ENCODE measurements at places on chromosomes 1 and 21. TPM values are rescaled to one million over a fixed set of nuclear protein-coding genes. Genes with fewer than 3 reads are reported as not detected.

DNA sequence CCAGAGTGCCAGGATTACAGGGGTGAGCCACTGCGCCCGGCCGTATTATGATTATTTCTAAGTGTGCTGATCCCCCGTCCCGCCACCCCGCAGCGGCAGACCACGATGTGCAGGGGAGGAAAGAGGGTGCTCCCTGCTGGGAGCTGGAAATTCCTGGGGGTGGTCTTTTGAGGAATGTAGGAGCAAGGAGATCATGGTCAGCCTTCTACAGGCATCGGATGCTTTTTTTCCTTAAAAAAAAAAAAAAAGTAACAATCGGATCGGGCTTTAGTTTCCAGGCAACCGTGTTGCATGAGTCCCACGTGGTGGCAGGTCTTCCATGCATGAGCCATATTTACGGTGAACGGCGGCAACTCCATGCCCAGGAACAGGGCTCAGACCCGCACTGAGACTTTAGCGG is 74.2 kb upstream of the COX20 start:
- DNase-seq, result peak; percentile 27

- DNase-seq, result peak; percentile 66
Measured at GRCh38 chr1:43530483-43531106, at the start of gene PTPRF. Gene PTPRF, plus strand, starts transcription at chr1:43530883. Its CDS starts 14,193 bp downstream, at chr1:43545076.

- no peak for DNase-seq
Measured at GRCh38 chr1:185207170-185207569, 50.2 kb downstream of the SWT1 start.

DNA sequence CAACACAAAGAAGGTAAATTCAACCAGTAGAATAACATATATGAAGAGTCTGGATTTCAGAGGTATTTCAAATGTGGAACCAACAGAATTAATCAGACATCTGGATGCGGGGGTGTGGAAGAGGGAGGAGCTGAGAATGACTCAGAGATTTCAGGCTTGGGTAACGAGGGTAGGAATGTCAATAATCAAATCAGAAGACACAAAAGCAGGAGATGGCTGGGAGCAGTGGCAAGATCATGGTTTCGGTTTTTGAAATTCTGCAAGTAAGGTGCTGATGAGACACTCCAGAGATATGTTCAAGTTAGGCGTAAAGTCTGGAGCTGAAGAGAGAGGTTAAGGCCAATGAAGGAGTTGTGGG is 64.0 kb downstream of the PLPPR5 start:
- DNase-seq, result peak; percentile 88

Gene NME7
- polyA plus RNA-seq, result 35.3 TPM

Gene APCS
- polyA plus RNA-seq, result not detected

GRCh38 chr1:194069168-194069830 is 882.9 kb upstream of the B3GALT2 start:
- no peak for DNase-seq

DNA sequence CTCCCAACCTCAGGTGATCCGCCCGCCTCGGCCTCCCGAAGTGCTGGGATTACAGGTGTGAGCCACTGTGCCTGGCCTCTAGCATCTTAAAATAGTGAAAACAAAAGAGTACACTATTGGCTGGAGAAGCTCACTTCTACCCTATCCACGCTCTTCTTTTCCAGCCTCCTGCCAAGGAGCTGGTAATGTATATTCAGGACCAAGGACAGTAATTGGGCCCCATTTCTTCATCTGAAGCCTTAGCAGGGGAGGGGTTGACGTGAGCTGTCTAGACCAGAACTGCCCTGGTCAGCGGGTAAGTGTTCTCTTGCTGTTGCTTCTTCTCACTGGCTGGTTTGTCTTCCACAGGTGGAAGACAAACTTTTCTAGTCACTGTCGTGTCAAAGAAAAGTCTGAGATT is 70.2 kb downstream of the DNM3 start:
- peak; percentile 18 for DNase-seq

DNA sequence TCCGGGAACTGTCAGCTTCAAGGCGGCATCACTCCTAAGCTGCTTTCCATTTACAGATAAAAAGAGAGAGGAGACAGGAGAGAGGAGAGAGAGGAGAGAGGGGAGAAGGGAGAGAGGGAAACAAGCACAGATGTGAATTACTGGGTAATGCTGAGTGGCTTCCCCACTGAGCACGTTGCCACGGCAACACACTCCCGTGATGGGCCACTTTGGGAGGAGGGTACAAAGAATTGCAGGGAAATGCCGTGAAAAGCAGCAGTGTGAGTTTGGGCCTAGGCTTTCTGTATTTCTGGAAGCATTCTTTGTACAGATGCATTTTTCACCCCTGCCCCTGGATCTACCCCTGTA is 128.0 kb upstream of the IRF2BP2 start:
- no peak for DNase-seq

- DNase-seq, result peak; percentile 68
Measured at GRCh38 chr1:226736908-226737818, 1.9 kb downstream of the ITPKB start.

- DNase-seq, result peak; percentile 76
Measured at GRCh38 chr1:240344918-240345317, 253.2 kb downstream of the FMN2 start.
